ENCODE measurements at places on chromosomes 13 and 19.

DNA sequence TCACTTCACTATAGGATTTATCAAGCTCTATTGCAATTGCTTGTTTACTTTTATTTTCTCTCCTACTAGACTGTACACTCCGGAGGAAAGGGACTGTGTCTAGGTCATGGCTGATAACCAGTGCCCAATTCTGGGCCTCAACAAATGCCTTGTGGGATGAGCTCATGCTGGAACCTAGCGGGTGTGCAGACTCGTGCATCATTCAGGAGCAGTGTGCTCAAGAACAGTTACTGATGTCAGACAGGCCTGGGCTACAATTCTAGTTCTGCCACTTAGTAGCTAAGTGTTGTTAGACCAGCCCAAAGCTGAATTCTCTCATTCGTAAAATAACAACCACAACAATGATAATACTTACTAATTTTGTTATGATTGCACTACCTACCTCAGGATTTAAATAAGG is 95.4 kb downstream of the CYSLTR2 start:
- no peak for DNase-seq

DNA sequence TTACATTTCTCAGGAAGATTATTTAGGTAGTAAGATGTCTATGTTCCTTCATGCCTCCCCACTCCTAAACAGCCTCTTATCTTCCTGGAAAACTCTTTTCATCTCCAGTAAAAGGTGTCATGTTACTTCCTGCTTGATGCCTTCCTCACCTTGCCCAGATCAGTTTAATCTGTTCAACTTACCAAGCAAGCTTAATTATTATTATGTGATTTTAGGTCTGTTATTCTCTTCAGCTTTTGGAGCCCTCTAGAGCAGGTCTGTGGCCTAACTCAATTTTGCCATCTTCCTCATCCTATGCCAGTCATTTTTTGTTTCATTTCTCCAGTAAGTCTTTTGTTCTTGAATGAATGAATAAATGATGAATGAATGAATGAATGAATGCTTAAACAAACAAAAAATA is 528.4 kb downstream of the DCT start:
- DNase-seq: no peak

GRCh38 chr13:22926748-22927400 is 253.9 kb upstream of the SGCG start:
- DNase-seq: no peak

- no peak for DNase-seq
Observed at GRCh38 chr13:74891610-74892009, 590.4 kb downstream of the TBC1D4 start.

Measured in activated CD4-positive, alpha-beta T cell treated with anti-CD3 and anti-CD28 coated beads for 1 hour (primary cell).